IMR-90 (cell line): ENCODE measurements at places on chromosomes 6 and 20.

DNA sequence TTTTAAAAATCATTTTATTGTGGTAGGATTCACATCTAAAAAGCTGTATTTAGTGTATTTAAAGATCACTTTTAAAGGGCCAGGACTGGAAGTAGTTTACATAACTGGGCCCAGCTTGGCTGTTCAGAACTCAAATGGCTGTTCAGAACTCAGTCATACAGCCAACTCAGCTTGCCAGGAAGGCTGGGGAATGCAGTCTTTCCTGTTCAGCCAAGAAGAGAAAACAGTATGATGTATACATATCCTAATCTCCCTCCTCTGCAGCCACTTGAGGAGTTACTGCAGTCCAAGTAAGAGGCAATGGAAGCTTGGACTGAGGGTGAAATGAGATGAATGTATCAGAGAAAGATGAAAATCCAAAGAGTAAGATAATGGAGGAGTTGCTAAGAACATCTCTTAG is 24.6 kb downstream of the DSTN start:
- DNase-seq = peak; percentile 87

GRCh38 chr6:13427801-13428582 is 59.4 kb downstream of the GFOD1 start:
- DNase-seq = no peak

- DNase-seq = no peak
These were observed 18.6 kb downstream of the ARMC12 start for GRCh38 chr6:35755278-35755924.

DNA sequence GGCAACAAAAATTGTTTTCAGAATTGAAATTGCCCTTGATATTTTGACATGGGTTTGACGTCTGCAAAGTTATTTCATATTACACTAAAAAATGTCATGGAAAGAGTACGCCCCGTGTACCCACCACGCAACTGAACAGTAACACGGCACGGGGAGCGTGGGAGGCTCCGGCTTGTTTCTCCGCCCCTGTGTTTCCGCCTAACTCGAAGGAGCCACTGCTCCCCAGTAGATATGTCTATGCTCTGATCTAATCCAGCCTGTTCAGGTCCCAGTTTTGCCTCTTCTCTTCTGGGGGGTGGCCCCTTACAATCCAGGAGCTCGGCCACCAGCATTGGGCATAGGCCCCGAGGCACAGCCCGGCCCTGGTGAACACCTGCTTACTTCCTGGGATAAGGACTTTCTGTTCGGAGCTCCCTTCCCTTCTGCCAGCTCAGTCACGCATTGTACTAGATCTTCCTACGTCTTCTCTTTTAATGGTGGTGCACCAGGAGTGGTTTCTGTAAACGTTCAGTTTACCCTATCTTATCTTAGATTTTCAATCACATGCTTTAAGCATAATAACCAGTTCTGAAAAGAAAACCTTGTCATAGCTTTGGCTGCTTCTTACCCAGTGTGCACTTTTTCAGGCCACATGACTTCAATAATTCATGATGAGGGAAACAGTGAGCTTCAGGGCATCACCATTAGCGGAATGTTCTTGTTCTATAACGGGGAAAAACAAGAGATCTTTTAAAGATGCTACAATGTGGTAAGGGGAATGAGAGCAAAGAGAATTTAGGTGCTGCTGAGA is 43.9 kb upstream of the EXOC2 start:
- no peak for DNase-seq

- DNase-seq = no peak
These were observed 868 bp downstream of the CYB5R4 start for GRCh38 chr6:83860359-83860755.

GRCh38 chr20:61287583-61288275 is 35.7 kb downstream of the CDH4 start:
- no peak for DNase-seq

GRCh38 chr20:57671662-57672061 is 38.2 kb downstream of the PMEPA1 start:
- no peak for DNase-seq

GRCh38 chr20:50588034-50588736 is 78.0 kb downstream of the PTPN1 start:
- peak; percentile 58 for DNase-seq

- DNase-seq = no peak
These were observed 157.0 kb downstream of the GJA1 start for GRCh38 chr6:121592261-121592935.

DNA sequence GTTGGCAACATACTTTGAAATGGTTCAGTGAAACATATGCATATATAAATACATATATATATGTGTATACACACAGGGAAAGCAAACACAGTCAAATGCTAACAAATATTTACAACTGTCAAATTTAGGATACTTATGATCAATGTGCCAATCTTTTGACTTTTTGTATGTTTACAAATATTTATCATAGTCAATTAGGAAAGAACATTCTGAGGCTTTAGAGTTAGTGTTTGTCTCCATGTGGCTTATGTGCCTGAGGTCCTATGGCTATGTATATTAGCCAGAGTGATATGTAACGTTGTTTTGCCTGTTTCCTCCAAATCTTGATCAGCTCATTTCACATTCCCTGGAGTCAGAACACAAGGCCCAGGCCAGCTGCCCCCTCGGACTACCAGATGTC is 126.5 kb upstream of the MAN1A1 start:
- no peak for DNase-seq

DNA sequence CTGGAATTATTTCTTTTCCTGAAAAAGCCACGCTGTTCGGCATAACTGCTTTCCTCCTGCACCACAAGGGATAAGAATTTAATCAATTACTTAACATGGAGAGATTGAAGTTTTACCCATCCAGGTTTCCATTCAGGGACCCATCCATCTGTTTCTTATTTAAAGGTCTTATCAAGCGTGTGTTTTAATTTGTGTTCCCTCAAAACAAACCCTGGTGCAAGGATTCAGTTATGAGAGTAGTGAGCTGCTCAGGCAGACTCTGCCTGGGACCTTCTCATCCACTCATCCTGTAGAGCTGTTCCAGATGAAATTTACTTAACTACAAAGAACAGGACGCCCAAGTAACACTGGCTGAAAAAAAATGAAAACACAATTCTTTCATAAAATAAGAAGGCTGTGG is 97.8 kb downstream of the BANF2 start:
- DNase-seq = no peak

GRCh38 chr6:144683216-144684070 is 398.3 kb downstream of the UTRN start:
- DNase-seq = no peak

DNA sequence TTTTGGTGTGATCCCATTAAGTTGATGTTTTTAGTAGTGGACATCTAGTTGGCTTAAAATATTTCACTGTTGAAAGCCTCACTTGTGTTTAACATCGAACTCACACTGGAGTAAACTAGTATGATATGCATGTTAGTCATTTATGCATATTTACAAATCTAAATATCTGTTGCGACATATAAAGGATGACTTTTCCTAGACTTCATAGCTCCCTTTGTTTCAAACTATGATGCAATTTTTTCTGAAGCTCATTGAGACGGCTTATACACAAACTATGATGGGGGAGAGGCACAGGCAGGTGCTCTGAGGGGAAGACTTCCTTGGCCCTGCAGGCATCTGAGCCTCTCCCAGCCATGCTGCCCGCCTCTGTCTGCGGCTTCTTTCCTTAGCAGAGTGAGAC is 11.8 kb upstream of the FOXC1 start:
- peak; percentile 88 for DNase-seq

DNA sequence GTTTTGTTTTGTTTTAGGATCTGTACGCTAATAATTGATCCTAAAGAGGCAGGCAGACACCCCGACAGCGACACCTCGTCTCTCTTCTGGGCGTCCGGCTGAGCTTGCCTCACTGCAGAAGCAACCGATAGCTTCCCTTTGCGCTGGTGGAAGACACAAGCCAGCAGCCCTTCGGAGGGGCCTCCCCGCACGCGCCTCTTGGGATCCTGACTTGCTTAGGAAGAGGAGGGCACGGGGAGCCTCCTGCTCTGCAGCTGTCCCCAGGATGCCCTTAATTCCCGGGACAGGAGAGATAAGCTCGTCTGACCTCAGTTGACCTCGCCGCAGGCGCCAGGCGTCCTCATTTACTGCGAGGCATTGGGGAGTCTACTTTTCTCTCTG is 94.0 kb downstream of the CD83 start:
- peak; percentile 37 for DNase-seq

GRCh38 chr20:37102571-37102970 is 6.8 kb upstream of the RBL1 start:
- DNase-seq = no peak

DNA sequence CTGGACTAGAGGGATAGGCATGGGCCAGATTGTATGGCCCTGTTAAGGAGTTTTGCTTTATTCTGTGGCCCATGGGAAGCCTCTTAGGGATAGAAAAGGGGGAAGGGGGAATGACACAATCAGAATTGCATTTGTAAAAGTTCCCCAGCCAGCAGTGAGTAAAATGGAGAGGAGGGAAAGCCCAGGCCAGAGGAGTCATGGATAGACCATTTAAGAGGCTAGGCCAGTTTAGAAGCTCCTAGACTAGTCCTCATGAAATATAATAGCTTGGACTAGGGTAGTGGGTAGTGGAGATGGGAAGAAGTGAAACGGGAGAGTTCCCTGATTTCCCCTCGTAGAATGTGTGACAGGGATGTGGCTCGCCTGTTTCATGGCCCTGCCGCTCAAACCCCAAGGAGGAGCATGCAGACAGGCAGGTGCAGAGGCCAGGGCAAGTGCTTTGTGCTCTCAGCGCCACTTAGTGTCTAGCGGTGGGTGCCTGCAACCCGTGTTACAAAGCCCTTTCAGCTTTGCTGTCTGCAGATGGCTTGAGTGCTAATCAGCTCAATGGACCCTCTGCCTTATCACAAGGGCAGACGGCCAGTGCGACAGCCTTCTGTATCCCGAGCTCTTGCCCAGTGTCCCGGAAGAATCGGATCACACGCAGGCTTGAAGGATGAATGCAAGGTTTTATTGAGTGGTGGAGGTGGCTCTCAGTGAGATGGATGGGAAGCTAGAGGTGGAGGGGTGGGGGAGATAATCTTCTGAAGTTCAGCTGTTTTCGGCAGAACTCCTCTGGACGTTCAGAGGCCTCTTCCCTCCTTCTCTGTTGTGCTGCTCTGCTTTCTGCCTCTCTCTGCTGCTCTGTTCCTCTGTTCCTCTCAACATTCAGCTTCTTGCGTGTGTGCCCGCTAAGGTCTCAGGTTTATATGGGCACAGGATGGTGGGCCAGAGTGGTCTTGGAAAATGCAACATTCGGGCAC is 141.1 kb downstream of the CEP57L1 start:
- DNase-seq = no peak

- no peak for DNase-seq
These were observed 23.3 kb upstream of the ZBTB24 start for GRCh38 chr6:109506314-109506713.

DNA sequence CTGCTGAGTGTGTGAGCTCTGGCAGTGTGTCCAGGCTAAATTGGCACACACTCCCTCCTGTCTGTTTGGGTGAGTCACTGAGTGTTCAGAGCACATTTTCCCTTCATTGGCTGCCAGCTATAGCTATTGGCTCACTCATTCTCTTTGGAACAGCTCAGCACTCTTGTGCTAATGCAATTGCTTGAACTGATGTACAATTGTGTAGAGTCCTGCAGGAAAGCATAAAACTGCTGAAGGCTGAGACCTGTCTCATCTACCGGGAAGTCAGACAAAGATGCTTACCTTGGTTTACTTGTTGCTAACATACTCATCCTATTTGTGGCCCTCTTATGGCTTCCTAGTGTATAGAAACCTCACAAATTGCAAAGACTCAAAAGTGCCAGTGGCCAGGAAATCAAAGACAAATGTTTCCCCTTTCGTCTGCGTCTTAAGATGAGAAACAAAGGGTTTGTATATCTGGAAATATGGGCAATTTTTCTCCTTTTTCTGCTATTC is 351.0 kb downstream of the BCKDHB start:
- peak; percentile 98 for DNase-seq

- DNase-seq = no peak
These were observed 42.0 kb upstream of the OGFRL1 start for GRCh38 chr6:71246596-71246995.

- peak; percentile 33 for DNase-seq
These were observed 205.3 kb downstream of the EYA2 start for GRCh38 chr20:47099825-47100441.

- DNase-seq = no peak
These were observed 206.7 kb downstream of the MANEA start for GRCh38 chr6:95784019-95784418.

DNA sequence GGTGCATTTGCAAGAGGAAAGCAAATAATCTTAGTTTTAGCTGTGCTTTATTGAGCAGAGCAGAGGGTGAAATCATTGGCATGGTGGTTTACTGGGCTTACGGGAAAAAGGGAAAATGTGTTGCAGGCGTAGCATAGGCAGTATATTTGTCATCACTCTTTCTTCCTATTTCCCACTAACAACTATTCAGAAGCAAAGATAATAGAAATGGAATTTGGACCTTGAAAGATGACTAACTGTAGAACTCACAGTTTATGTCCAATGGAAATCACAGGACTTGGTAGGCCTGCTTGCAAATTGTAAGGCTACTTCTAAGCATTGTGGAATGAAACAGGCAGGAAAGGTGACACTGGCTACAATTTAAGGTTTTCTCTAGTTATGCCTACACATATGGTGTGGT is 611.9 kb upstream of the MAN1A1 start:
- no peak for DNase-seq

- no peak for DNase-seq
These were observed 103.1 kb downstream of the RNGTT start for GRCh38 chr6:88860310-88860709.

DNA sequence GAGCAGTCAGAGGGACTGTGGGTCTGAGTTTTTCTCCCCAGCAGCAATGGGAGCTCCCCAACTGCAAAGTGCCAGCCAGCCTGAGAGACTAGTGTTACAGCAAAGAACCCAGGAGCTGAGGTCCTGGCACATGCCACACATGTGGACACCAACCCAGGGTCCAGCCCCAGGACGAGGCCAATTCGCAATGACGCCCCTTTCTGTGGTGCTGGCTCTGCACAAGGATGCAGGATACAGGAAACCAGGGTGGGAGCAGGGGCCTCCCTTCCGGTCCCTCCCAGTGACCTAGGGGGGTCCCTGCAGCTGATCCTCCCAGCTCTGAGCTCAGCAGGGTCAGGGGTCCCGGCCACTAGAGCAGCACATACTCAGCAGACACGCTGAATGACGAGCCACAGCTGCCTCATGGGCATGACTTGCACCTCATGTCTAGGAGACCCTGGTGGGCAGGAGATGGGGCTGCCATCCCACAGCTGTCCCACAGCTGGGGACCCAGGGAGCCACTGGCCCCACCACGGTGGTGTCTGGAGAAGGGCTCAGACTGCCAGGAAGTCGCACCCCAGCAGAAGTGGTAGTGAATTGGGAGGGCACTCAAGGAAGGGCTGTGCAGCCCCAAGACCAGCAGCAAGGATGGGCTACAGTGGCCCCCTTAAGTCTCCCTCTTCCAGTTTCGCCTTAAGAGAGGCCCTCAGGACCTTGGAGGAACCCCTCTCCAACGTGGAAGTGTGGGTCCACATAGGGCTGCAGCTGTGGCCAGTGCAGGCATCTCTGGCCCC is 3.6 kb downstream of the ARFRP1 start:
- no peak for DNase-seq

GRCh38 chr20:20203784-20204183 is 151.5 kb downstream of the CFAP61 start:
- no peak for DNase-seq

DNA sequence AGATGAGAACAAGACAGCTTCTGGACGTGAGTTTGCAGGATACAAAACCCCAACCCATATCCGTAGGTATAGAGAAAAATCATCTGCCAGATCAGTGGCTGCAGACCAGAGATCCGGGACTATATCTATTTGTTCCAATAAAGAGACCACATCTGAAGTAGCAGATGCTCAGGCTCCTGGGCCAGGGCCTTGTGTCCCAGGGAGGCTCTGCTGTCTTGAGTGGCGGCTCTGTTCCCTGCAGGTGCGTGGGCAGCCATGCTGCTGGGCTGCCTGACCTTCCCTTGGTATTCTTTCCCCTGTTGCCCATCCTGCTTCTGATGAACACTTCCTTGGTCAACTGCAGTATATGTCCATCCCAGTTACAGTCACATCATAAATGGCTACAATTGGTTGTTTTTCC is 34.9 kb downstream of the ERMARD start:
- DNase-seq = no peak
